Activated CD8-positive, alpha-beta T cell treated with anti-CD3 and anti-CD28 coated beads, Interleukin-2, amount 10 ng/mL, durations not matched to agents 7 days and 5 days (primary cell): ENCODE measurements at places on chromosomes 11 and 22.
A peak's percentile ranks its signal among the peaks of the same experiment; 100 is the strongest.

DNA sequence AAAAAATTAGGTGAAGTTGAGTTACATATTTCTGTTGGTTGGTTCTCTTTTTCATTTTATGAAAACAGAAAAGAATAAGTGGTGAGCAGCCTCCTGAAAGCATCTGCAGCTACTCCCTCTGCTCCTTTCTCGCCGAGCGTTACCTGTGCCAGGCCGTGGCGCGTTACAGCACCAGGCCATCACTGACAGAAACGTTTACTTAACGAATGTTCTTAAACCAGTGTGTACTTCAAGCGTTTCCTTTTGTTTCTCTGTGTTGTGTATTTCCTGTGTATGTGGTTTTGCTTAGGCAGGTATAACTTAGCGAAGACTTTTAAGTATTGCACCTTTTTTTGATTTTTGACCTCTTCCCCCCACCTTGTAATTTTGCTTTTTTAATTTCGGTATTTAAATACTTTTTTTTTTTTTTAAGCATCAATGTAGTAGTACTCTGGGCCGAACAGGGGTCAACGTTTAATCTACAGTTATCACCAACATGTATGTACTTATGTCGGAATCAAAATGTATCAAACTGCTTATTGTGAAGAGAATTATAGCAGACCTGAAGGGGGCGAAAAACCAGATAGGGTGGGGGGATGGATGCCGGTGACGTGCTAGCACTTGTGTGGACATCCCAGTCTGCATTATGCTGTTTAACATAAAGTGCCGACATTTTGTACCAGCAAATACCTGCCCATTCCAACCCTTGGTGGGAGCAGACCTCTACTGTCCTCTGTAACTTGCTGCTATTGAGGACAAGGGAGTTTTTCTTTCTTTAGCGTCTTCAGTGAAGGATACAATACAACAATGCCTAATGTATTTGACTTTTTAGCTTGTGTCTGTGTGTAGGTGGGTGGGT, 21.6 kb upstream of the ADSL start:
- H3K36me3 ChIP-seq = peaks cover 71% of the 10 kb centered on the region
- peak overlapping the region; percentile 65 for H3K4me3 ChIP-seq
- no peaks in the 10 kb centered on the region for H3K27me3 ChIP-seq
- H3K4me1 ChIP-seq = peaks cover 76% of the 10 kb centered on the region

- H3K36me3 ChIP-seq = peaks cover 69% of the 10 kb centered on the region
- no peaks in the 10 kb centered on the region for H3K27me3 ChIP-seq
- peak overlapping the region; percentile 16 for H3K27ac ChIP-seq
- H3K4me1 ChIP-seq = peaks cover 8% of the 10 kb centered on the region
- DNase-seq = no peak
- no peak overlapping the region for H3K4me3 ChIP-seq
Observed at GRCh38 chr22:38728871-38729796, 23.4 kb downstream of the GTPBP1 start.

GRCh38 chr11:126482586-126483108, 127.2 kb downstream of the ST3GAL4 start:
- no peaks in the 10 kb centered on the region for H3K36me3 ChIP-seq
- H3K27ac ChIP-seq = no peak overlapping the region
- peaks cover 20% of the 10 kb centered on the region for H3K4me1 ChIP-seq
- H3K27me3 ChIP-seq = peaks cover 4% of the 10 kb centered on the region
- DNase-seq = no peak

- H3K4me3 ChIP-seq = peak overlapping the region; percentile 92
- DNase-seq = no peak
- H3K27ac ChIP-seq = peak overlapping the region; percentile 95
- H3K36me3 ChIP-seq = peaks cover 2% of the 10 kb centered on the region
Observed at GRCh38 chr11:46118702-46119351, 2.4 kb downstream of the PHF21A start.

DNA sequence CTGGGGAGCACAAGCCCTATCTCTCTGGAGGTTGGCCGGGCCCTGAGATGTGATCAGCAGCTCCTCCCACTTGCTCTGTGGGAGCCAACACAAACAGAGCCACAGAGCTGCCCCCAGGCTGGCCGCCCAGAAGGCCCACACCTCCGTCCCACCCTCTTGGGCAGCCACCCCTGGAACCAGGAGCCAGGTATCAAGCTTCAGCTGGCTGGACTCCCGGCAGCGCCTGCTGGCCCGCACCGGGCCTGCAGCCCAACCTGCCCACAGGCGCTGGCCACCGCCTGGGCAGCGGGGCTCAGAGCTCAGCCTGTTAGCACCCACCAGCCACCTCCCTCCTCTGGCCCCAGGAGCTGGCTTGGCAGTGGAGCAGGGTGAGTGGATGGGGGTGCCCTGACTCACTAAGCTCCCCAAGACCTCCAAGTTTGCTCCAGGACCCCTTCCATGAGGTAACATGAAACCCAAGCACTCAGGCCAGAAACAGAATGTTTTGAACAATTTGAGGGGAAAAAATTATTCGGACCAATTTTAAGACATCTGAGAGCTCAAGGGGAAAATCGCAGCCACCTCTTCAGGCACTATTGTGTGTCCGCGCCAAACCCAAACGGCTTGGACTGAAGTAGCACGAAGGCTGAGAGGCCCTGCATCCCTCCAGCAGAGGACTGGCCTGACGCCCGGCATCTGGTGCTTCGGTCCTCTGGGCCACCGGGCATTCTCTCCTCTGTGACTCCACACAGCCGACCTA, 450.8 kb downstream of the SOX6 start:
- H3K4me3 ChIP-seq = no peak overlapping the region
- no peak overlapping the region for H3K27ac ChIP-seq
- H3K27me3 ChIP-seq = no peaks in the 10 kb centered on the region
- no peak for DNase-seq

DNA sequence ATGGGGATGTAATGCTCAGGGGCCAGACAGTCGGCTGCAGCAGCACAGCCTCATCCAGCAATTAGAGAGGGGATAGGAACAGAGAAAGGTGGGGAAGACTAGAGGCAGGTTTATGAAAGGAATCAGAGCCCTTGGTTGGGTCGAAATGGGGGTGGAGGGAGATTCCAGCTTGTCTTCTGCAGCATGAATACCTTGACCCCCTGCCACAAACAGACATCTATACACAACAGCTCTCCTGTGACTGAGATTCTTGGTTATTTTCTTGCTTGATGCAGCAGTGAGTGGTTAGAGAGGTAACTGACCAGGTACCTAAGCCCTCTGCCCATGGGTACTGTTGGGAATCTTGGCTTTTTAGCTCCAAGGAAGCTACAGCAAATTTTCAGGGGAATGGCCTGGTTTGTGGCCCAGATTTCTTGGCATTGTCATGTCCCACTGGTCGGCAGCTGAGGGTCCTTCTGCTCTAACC, at the start of gene TRIM49D1:
TRIM49D1 (minus strand) TSS at position 51 of the 466 bp plus-strand sequence. CDS start 4,535 bp downstream, outside the sequence.
- H3K4me3 ChIP-seq = no peak within 1 kb of the TSS
- H3K36me3 ChIP-seq = no peaks in the 10 kb centered on the region
- no peak within 1 kb of the TSS for H3K27ac ChIP-seq
- H3K4me1 ChIP-seq = no peaks in the 10 kb centered on the region
- DNase-seq = no peak

- DNase-seq = no peak
- H3K27ac ChIP-seq = peak overlapping the region; percentile 74
- peaks cover 4% of the 10 kb centered on the region for H3K36me3 ChIP-seq
- peaks cover 38% of the 10 kb centered on the region for H3K4me1 ChIP-seq
- H3K27me3 ChIP-seq = no peaks in the 10 kb centered on the region
- H3K4me3 ChIP-seq = peak overlapping the region; percentile 87
Observed at GRCh38 chr11:67466962-67467771, 1.9 kb downstream of the TMEM134 start.
